Jurkat, Clone E6-1 (cell line): ENCODE measurements at places on chromosomes 7 and 10.

DNA sequence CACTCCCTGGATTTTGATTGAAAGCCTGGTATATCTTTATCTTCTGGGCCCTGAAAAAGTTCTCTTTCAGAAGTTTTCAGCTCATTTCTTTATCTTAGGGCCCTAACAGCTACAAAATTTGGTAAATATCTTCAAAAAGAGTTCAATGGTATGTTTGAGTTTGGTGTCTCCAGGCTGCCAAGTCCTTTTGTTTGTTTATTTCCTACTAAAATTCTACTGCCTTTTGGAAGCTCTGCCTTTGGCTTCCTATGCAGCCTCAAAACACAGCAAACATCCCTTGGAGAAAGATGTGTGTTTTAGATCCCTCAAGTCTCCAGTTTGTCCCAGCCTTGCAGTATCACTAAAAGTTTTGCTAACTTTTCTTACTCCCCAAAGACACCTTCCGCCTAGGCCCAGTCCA lies 146.8 kb downstream of the LRRTM3 start:
- DNase-seq = no peak

- no peak for DNase-seq
These were observed 70.3 kb downstream of the C10orf143 start for GRCh38 chr10:130040351-130040750.

GRCh38 chr10:80196270-80196949 lies 8.9 kb downstream of the ANXA11 start:
- no peak for DNase-seq

DNA sequence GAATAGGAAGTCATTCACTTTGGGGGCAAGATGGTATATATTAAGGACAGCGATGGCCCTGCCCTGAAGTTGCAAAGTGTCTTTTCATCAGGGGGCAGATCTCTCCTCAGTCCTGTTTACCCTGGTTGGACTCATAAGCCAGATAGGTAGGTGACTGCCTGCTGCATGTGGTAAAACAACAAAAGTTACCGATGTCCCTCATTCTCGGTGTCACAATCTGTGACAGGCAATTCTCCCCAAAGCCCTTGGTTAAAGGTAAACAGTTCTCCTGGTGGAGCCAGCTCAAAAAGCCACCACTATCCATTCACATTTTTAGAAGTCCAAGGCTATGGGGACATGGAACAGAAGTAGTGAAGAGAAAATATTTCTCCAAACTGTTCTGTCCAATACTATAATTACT lies 9.9 kb upstream of the SLC25A13 start:
- no peak for DNase-seq

DNA sequence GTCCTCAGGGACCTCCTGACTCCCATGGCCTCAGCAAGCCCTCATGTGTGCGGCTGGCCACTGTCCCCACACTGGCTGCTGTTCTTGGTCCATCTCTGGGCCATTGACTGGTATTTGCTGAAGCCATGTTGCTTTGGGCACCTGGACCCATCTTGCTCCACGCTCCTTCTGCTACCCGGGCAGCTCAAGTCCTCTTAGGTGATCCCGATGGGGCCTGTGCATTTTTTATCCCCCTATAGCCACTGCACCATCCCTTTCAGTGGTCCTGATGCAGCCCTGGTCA lies 16.7 kb downstream of the RAMP3 start:
- no peak for DNase-seq

GRCh38 chr7:51236470-51237132 lies 80.0 kb downstream of the COBL start:
- no peak for DNase-seq

DNA sequence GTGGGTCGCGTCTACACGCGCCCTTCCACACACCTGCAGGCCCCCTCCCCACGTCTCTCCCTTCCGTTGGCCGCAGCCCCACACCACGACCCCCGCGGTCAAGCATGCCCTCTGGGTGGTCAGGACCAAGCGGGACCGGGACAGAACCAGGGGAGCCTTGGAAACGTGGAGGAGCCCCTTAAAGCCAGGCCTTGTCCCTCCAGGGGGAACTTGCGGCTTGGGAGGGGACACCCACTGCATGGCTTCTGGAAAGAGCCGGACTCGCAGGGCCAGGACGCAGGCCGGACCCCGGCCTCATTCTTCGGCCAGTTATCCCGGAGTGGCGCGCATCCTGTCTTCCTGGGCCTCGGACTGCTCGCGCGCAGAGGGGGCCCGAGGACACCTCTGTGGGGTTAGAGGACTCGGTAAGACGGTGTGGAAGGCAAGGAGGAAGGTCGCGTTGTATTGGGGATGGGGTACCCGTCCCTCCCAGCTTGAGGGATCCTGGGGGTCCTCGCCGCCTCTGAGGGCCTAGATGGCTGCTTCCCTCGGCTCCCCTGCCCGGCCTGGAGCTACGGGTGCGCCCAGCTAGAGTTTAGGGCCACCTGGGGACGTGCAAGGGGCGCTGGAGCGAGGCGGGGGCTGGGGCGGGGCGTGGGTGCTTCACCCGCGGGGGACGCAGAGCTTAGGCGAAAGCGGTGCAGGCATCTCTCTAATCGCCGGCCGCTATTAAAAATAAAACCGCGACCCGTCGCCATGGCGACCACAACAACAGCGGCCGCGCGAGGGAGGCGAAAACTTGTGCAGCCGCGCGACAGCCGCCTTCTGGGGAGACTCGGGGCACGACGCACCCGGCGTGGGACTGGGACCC lies 1.8 kb upstream of the PDGFA start:
- no peak for DNase-seq

DNA sequence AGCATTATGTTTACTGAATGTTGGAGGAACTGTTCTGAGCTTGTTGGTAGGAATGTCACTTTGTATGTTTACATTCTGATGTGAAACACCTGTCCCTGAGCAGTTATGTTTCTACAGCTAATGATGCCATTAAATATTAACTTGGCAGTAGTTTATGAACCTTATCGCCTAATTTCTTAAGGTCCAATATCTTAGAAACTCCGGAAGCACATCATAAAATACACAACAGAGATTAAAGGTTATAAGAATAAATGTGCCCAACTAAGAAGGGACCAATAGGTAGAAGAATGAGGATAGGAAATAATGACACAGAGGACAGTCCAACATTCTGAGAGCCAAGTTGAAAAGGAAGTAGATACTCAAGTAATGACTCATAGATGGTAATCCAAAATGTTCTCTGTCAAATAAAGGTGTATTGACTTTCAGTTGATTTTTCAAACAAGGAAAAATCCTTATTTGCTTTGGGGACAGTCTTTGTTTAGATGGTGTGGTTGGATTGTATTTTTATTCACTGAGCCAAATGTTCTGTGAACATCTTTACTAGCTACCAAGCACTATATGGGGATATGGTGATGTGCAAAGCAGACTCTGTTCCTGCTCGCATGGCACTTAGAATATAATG lies 31.9 kb downstream of the LCOR start:
- no peak for DNase-seq

DNA sequence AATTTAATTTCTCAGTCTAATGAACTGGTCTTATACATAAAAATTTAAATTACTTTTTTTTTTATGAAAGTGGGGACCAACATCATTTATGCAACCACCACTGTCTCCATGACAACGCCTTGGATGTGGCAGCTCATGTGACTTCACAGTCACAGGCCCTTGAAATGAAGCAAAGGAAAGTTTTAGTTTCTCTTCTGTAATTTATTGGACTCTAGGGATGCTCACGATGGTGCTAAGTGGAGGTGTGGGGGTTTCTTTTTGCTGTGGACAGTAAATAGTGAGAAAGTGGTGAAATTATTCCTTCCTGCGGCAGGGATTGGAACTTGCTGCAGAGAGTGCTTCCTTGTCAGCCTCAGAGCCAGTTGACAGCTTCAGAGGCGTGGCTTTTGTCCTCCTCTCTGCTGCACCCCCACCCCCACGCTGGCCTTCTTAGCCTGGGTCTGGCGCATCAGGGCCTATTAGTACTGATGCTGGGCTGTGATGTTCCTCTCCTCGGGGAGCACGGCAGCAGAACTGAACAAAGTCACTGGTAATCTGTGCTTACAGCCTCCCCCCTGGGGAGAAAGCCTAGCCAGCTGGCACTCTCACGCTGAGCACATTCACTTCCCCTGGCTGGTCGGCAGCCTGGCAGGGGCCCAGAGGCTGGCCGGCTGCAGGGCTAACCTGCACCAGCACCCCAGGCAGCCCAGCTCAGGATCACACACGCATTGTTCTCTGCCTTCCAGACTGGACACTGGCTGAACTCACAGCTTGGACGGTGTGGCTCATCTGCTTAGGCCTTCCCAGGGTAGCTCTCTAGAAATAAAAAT lies 517.5 kb upstream of the GALNT17 start:
- peak; percentile 7 for DNase-seq

GRCh38 chr7:156604836-156605695 lies 35.5 kb upstream of the RNF32 start:
- no peak for DNase-seq

GRCh38 chr10:127832501-127832900 lies 60.2 kb downstream of the CLRN3 start:
- peak; percentile 15 for DNase-seq

- no peak for DNase-seq
These were observed 30.6 kb upstream of the CNPY1 start for GRCh38 chr7:155576900-155577508.

DNA sequence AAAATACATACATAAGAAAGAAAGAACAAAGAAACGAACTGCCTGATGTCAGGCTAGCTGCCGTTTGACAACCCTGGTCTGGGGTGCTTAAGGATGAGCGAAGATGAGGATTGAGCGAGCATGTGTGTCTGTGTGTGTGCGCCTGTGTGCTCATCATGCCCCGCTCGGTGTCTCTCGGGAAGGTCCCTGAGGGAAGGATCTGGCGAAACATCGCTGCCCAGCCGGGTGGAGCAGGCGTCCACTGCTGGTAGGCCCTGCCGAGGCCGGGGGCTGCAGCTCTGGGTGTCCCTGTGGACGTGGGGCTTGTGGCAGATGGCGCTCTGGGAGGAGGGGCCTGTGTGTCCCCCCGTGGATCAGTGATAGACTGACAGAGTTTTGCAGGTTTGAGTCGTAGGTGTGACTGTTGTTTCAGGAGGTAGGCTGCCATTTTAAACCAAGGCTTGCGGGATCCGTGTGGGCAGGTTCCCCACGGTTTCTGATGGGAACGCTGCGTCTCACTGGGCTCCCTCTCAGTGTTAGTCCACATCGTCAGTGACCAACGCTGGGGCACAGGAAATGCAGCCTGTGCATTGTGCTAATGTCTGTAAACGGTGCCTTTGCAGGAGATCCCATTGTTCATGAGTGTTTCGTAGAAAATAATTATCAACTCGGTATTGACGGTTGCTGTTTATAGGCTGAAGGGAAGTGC lies 5.9 kb upstream of the SUN1 start:
- no peak for DNase-seq

- DNase-seq = no peak
These were observed 252.0 kb downstream of the ELMO1 start for GRCh38 chr7:37196676-37197075.

DNA sequence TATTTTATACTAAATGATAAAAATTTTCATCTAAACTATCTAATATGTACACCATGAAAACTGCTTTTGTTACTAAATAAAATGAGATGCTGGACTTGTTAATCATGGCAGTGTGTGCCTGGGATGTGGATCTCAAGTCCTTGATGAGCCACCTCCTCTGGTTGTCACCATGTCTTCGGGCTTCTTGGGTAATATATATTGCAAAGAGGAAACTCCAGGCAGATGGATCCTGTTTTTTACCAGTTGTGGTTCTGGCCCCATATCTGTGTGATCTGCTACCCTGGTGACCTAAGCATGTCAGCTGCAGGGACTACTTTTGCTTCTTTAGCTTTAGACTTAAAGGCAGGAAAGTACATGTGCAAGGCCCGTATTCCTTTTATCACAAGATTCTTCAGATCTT lies 46.2 kb downstream of the TMEM60 start:
- peak; percentile 59 for DNase-seq

DNA sequence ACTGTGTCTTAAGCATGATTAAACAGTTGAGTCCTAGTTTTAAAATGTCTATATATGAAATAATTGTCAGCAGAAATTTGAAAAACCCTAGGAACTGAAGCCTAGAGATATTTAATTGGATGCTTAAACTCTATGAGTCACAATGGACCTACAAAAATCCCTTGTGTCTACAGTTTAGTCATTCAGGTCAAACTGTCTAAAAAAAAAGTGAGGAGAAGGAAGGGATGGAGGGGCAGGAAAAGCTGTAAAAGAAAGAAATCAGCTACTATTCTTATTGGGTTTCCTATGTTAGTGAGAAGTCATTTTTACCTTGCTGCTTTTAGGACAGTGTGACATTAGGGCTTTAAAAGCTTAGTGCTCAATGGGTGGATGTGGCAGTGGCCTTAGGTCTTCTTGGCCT lies 406.1 kb upstream of the FZD8 start:
- no peak for DNase-seq

DNA sequence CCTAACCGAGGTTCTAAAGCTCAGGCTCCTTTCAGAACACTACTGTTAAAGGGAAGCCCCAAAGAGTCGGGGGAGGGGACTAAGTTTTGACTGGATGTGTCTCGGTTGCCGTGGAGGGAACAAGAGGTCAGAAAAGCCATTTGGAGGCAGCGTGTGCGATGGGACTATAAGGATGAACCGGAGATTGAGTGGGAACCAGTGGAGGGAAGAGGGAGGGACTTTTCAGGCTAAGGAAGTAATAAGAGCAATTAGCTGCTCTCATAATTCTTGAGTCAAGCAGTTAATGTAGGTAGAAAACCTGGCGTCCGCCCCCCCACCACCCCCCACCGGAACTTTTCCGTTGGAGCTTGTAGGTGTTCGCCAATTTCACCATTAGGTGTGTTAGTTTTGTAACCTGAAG lies 491 bp upstream of the AKAP9 start:
- DNase-seq = peak; percentile 27

- DNase-seq = no peak
These were observed 79.6 kb downstream of the ZFAND4 start for GRCh38 chr10:45592926-45593325.

DNA sequence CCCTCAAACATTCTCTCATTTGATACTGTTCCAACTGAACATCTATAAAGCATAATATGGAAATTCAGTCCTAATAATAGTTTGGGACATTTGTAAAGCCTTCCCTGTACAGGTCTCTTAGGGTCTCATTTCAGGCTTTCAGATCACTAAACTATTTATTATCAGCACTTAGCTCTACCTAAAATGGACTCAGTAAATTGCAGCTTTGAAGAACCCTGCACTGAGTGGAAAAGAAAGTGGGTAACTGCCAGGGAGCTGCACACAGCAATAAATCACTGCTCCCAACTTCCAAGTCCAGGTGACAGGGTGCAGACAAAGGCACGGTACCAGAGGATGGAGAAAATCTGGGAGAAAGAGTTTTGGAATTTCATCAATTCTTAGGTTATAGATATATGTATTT lies 164.9 kb upstream of the AOAH start:
- no peak for DNase-seq

- DNase-seq = no peak
These were observed 143.3 kb downstream of the KMT2E start for GRCh38 chr7:105157278-105157677.
